ENCODE measurements at places on chromosomes 4 and X.
A peak's percentile ranks its signal among the peaks of the same experiment; 100 is the strongest.

DNA sequence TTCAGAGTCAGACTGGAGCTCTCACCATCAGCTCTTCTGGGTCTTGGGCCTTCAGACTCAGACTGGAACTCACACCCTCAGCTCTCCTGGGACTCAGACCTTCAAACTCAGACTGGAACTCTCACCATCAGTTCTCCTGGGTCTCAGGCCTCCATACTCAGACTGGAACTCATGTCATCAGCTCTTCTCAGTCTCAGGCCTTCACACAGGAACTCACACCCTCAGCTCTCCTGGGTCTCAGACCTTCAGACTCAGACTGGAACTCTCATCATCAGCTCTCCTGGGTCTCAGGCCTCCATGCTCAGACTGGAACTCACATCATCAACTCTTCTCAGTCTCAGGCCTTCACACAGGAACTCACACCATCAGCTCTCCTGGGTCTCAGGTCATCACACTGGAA lies 147.2 kb upstream of the MXRA5 start:
- no peak for DNase-seq

- no peak for DNase-seq
Observed at GRCh38 chrX:861921-862320, 231.3 kb downstream of the SHOX start.

- no peak for DNase-seq
Observed at GRCh38 chr4:36206603-36207311, 37.6 kb downstream of the ARAP2 start.

DNA sequence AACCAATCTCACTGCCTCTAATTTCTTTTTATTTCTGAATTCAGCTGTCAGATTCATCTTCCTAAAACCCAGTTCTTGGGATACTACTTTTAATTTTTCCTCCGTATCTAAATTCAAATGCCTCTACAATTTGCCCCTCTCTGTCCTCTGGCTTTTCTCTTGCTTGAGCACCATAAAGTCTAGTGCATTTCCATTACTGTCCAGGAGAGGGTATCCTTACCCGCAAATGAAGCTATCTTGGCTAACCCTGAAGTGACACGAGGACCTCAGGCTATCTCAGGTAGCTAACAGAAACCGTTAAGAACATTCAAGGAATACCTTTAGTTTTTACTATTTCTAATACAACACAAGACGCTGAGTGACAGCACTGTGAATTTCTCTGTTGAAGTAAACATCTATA lies 49.4 kb upstream of the PRR32 start:
- peak; percentile 54 for DNase-seq

- DNase-seq: no peak
Observed at GRCh38 chrX:38320819-38321218, 6.5 kb downstream of the RPGR start.

DNA sequence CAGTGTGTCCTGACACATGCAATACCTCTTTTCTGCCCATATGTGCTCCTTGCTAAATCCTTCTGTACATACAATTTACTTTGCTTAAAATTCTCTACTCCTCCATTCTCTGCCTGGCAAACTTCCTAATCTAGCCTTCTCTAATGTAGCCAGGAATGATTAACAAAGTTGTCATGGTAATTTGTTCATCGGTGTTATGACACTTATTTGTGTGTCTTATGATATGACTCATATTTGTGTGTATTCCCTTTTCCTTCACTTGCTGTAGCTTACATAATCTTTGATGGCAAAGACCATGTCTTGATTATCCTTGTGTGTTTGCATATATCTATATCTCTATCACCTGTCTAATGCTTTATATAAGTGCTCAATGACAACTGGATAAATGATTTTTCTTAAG lies 133.3 kb downstream of the COL25A1 start:
- no peak for DNase-seq

DNA sequence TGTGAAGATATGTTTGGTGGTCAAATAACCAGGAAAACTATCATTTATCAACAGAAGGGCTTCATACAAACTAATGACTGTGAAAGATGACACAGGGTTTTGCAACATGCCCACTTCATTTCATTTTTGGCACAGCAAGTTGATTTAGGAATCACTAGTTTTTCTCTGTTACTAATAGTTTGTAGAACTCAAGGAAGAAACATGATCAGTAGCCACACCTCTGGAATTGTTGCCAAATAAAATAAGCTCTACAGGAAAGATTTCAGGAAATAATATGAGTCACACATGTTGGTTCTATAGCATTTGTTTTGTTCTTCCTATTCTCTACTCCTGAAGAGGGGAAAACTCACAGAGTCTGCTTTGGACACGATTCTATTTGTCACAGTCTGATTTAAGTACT lies 255.4 kb downstream of the TLL1 start:
- DNase-seq: no peak

- no peak for DNase-seq
Observed at GRCh38 chr4:5467111-5467510, 241.2 kb downstream of the EVC2 start.

DNA sequence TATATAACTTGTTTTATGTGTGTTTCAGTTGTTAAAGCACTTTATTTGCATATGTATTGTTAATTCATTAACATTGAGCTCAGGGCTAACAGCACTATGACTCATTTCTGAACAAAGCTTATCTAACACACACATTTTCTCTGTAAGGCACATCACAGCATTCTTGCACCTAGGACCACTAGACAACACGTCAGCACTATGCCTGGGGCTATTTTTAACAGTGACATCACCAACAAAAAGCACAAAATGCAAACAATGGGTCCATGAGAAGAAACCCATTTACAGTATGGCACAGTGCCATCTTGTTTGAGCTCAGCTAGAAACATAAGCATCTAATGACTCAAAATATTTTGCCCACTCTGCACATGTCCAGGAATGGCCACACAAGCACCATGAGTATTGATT lies 124.4 kb downstream of the RELL1 start:
- DNase-seq: no peak
